ENCODE measurements at places on chromosomes 3 and 15.

GRCh38 chr3:24220859-24221657 is 273.6 kb downstream of the THRB start:
- DNase-seq = no peak

DNA sequence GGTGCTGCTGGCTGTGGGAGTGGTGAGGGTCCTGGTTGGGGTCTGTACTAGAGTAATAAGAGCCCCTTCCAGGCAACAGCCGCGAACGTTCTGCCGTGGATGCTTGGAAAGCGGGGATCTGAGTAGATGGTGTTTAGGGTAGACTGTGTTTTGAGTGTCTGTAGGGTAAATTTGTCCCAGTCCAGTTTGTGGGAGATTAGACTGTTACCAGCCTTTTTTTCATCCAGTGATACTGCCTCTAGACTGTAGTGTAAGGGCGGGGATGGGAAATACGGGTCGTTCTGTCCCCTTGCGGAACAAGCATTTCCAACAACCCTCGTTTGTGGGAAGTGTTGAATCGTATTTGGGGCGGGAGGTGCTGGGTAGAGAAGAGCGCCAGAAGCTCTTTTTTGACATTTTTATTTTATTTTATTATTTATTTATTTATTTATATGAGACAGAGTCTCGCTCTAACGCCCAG is 424 bp downstream of the HAUS2 start:
- peak; percentile 6 for DNase-seq

DNA sequence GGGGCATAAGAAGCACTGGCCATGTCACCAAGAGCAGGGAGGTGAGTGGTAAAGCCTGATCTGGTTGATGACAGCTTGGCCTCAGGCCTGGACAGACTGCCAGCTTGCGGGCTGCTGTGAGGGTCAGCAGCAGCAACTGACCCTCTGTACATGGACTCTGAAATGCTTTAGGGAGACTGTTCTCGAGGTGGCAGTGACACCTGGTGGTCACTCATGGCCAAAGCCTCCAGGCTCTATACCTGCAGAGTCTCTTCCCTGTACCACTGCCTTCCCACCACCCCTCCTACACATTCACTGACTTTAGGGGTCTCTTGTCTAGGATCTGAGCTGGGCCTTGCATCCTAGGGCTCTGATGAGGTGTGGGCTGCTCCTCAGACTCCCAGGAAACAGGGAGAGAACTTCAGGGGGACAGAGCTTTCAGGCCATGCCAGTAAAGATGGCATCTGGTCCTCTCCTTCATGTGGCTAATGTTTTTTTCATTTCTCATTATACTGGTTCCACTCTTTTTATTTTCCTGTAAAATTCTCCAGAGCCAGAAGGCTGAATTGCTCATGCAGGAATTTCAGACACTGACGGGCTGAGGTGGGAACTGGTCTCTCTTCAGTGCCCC is 17.2 kb upstream of the TIMP4 start:
- no peak for DNase-seq

DNA sequence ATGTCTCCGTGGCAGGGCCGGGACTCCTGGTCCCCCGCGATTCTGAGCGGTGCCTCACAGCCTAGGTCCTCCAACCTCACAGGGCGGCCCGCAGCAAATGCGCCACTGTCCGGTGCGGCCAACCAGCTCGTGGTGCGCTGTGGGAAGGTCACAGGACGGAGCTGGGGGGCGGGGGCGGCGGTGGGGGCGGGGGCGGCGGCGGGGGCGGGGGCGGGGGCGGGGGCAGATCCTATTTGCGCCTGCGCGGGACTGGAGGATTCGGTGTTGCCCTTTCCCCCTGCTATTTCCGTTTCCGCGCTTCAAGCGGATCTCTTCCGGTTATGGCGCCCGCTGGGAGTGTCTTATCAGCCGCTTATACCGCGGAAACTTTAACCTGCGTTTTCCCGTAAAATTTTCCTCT is 106.7 kb upstream of the SNRPN start:
- DNase-seq = no peak

GRCh38 chr3:15973414-15973813 is 175.6 kb upstream of the ANKRD28 start:
- no peak for DNase-seq

- no peak for DNase-seq
Observed at GRCh38 chr3:42730706-42731420, 28.3 kb upstream of the HHATL start.

DNA sequence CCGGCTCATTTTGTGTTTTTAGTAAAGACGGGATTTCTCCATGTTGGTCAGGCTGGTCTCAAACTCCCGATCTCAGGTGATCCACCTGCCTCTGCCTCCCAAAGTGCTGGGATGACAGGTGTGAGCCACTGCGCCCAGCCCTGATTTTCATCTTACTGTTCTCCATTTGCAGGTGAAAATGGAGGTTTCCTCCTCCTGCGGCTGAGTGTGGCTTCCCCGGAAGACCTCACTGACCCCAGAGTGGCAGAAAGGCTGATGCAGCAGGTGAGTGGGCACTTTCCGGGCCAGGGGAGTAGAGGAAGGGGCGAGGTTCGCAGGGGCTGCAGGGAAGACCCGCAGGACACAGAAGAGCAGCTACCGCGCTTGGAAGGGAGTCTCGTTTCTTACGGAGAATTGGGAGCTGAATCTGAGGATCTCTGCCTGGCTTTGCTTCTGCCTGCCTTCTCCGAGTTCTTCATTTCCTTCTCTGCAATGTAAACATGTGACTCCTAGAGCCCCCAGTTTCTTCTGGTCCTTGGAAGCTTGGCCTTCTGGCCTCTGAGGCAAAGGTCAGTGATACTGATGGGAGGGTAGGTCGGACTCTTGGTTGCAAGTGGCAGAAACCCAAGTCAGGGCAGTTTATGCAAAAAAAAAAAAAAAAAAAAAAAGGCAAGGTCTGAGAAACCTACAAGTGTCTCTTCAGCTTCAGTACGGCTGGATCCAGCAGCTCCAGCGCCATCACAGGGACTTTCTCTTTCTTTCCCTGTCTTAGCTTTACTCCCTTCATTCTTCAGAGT is 8.9 kb downstream of the MUC20 start:
- no peak for DNase-seq

DNA sequence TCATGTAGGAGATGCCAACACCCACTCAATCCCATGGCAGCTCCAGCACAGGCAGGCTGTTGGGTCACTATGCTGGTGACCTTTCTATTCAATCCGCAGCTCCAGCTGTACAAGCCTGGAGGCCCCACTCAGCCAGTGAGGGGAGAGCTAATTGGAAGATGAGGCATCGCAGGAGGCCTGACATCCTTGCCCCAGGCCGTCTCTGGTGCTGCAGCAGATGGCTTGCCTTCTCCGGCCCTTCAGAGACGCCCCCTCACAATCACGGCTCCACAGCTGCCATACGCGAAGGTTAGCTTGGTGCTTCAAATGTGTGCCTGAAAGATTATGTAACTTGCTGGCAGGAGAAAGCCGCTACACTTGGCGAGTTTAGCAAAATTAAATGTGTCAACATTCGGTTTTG is 104.2 kb upstream of the CLSTN2 start:
- DNase-seq = no peak

DNA sequence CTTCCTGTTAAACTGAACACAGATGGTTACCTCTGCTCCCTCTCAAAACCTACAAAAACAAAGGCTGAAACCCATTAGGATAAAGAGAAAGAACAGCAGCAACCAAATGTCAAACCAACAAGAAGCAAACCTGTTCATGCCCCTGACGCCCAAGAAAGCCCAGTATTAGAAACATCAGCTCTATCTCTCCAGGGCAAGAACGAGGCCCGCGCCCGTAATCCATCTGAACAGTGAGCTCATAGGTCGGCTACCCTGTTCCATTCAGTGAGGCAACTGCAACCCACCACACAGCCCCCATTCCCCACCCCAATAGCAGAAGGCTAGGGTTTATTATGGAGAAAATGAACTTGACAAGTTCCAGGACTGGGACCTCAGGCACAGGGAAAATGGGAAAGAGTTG is 10.0 kb downstream of the LSG1 start:
- no peak for DNase-seq

DNA sequence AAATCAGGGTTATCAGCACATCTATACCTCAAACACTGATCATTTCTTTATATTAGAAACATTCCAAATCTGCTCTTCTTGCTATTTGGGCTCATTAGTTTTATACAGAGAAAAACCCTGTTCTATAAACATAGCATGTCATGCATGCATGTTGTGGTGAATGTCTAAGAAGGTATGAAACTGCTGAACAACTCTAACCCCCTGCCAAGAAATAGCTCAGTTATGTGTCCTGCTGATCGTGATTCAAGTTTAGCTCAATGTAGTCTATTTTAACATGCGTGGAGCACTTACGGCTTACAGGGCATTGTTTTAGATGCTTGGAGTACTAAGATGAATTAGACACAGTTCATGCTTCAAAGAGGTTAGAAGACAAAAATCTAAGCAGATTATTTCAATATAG is 35.8 kb downstream of the MYH15 start:
- DNase-seq = no peak

- DNase-seq = no peak
Observed at GRCh38 chr3:160451602-160452001, 2.0 kb upstream of the TRIM59 start.

- DNase-seq = no peak
Observed at GRCh38 chr3:172087198-172087597, 47.8 kb downstream of the FNDC3B start.

DNA sequence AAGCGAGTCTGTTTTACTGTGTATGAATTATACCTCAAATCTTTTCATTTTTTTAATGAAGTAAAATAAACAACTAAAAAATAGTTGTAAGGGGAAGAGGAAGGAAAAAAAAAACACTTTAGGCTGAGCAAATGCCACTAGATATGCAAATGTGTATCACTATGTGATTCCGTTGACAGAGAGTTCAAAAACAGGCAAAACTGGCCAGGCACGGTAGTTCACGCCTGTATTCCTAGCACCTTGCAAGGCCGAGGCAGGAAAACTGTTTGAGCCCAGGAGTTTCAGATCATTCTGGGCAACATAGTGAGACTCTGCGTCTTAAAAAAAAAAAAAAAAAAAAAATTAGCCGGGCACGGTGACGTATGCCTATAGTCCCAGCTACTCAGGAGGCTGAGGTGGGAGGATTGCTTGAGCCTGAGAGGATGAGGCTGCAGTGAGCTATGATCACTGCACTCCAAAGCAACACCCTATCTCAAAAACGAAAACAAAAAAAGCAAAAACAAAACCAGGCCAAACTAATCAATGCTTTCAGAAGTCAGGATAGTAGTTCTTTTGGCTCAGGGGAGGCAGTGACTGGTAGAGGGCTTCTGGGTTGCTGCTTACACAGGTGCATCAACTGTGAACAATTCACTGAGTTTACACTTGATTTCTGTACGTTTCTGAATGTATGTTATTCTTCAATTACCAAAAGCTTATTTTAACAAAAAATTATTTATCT is 7.4 kb downstream of the PRC1 start:
- no peak for DNase-seq

- no peak for DNase-seq
Observed at GRCh38 chr3:103918336-103918735, 1448.4 kb upstream of the ALCAM start.

- DNase-seq = no peak
Observed at GRCh38 chr15:41804361-41804760, 23.5 kb upstream of the JMJD7 start.

DNA sequence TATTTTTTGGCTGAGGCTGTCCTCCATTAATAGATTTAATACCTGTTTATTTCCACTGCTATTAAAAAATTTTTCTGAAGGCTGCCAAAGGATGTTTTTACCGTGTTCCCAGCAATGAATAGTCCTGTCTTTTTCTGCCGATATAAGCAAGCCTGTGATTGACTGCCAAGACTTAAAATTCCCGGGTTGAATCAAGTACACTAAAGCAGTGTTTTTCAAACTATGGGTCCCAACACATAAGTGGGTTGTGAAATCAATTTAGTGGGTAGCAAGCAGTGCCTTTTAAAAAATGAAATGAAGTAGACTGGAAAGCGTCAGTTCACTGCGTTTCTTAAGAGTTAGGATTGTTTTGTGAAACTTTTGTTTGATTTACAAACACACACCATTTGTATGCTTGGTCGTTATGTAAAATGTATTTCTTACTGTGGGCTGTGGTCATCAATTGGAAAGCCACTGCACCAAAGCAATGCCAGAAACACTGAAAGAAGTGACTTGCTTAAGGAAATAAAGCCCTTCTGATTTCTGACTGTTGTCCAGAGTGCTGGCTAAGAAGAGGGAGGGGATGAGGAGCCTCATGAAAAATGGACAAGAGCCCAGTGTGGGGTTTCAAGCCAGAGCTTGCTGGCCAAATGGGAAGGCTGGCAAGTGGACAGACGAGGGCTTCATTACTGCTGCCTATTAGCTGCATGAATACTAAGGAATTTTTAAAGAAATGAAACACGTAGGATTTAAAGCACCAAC is 206.0 kb downstream of the THRB start:
- no peak for DNase-seq

DNA sequence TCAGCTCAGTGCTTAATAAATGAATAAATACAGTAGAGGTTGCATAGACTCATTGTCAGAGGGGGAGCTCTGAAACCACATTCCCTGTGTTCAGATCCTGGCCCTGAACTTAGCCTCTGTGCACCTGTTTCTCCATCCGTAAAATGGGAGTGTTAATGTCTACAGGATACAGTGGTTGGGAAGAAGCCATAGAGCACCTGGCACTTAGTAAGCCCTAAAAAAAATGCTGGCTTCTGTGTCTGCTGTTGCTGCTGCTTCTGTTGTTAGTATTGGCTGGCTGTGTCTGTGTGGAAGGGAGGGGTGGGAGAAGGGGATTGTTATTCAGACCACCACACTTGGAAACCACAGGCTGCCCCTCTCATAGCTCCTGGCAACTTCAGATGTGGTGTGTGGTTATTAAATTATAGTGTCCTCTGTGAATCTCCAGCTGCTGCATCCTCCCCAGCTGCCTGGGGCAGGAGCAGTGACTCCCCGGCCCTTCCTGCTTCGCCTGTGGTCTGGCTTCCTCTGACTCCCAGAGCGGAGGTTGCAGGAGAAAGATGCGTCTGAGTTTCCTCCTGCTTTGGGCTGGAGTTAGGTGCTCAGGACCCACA is 31.0 kb downstream of the FGD5 start:
- no peak for DNase-seq

DNA sequence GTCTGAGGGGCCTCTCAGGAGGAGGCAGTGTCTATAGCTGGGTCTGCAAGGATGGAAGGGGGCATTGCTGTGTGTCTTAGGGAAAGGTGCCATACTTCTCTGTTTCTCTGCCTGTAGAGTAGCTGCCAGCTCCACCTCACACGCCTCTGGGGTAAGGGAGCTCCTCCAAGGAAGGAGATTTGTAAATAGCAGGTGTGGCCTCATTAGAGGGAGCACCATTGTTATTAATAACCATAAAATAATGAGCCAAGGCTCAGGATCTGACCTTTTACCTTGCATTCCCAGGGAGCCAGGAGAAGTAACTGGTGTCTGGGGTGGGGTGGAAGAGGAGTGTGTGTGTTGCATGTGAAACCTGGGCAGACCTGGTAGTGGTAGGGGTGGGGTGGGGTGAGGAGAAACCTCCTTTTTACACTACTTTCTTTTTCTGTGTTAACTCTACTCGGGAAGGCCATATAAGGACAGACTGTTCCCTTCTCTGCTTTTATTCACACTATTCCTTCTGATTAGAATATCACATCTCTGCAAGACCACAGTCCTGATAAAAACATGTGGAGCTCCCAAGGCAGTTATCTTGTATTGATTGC is 2.2 kb upstream of the C15orf39 start:
- no peak for DNase-seq

GRCh38 chr3:21587894-21588293 is 163.1 kb downstream of the ZNF385D start:
- no peak for DNase-seq

Measured in effector CD4-positive, alpha-beta T cell (primary cell).